ENCODE measurements at places on chromosomes 5 and 9. TPM values are rescaled to one million over a fixed set of nuclear protein-coding genes. Genes with fewer than 3 reads are reported as not detected.

The ACOT12 gene
- 1.1 TPM for polyA plus RNA-seq

The C9orf152 gene
- polyA plus RNA-seq: 0.42 TPM

The ANKRD18A gene
- polyA plus RNA-seq: 3.4 TPM

The CORO2A gene
- 1.7 TPM for polyA plus RNA-seq
